ENCODE measurements at places on chromosomes 16 and 17. TPM values are rescaled to one million over a fixed set of nuclear protein-coding genes. Genes with fewer than 3 reads are reported as not detected.

DNA sequence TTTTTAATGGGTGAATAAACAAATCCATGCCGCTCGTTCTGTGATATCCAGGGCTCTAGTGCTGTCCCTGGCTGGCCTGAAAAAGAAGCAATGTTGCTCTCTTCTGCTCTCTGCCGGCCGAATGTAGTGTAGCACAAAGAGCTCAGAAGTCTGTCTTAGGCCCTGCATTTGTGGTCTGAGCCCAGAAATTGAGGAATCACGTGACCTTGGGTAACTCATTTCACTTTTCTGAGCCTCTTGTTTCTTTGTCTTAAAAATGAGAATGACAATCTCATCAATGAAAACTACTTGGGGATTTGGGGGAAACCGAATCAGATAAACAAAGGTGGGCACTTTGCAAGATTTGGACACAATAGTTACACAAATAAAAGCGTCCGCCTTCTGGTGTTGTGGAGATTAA lies 381.6 kb upstream of the ASIC2 start:
- no peaks in the 10 kb centered on the region for H3K36me3 ChIP-seq
- H3K4me1 ChIP-seq = no peaks in the 10 kb centered on the region
- H3K27ac ChIP-seq = no peak overlapping the region
- peak; percentile 73 for DNase-seq

- peaks cover 6% of the 10 kb centered on the region for H3K4me1 ChIP-seq
- DNase-seq = no peak
- no peak overlapping the region for H3K27ac ChIP-seq
- H3K27me3 ChIP-seq = no peaks in the 10 kb centered on the region
- H3K4me3 ChIP-seq = no peak overlapping the region
Measured at GRCh38 chr16:25035494-25036405, 20.6 kb upstream of the ARHGAP17 start.

DNA sequence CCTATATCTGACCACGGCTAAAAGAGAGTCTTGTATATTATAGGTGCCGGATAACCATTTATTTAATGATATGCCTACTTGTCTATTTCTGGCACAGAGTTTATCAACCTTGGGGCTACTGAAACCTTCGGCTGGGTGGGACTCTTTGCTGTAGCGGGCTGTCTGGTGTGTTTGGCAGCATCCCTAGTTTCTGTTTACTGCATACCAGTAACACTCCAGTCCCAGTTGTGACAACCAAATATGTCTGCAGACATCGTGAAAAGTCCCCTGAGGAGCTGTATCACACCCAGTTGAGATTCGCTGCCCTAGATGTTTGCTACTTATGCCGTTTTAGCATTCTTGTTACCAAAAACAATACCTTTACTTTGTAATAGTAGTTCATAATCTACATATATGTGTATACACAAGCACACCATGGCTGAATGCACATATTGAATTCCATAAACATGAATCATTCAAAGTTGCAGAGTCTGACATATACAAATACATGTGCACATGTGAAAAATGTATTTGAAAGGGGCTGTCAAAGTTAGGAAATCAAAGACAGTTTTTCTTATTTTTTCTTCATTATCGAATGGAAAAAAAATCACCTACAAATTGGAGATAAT lies 89.1 kb upstream of the SHISA6 start:
- H3K4me1 ChIP-seq = peaks cover 11% of the 10 kb centered on the region
- no peaks in the 10 kb centered on the region for H3K36me3 ChIP-seq
- no peak overlapping the region for H3K4me3 ChIP-seq

Gene OR1F1
- not detected for total RNA-seq

- H3K4me3 ChIP-seq = no peak overlapping the region
- no peak overlapping the region for H3K27ac ChIP-seq
- H3K36me3 ChIP-seq = no peaks in the 10 kb centered on the region
- peaks cover 19% of the 10 kb centered on the region for H3K27me3 ChIP-seq
- peaks cover 30% of the 10 kb centered on the region for H3K4me1 ChIP-seq
Measured at GRCh38 chr17:77285594-77286390, 145.0 kb downstream of the SEC14L1 start.

Gene MT4
- not detected for total RNA-seq

Gene ZNF750
- total RNA-seq = not detected

Gene NLK
- total RNA-seq = 61.7 TPM

Gene SCNN1G
- not detected for total RNA-seq

Gene GLTPD2
- total RNA-seq = not detected

Gene SLC35G6
- total RNA-seq = not detected

Gene MFAP4
- total RNA-seq = not detected

Gene HMOX2
- total RNA-seq = 11.5 TPM

All from neural progenitor cell (in vitro differentiated cells).